ENCODE measurements at places on chromosomes 7 and 10. TPM values are rescaled to one million over a fixed set of nuclear protein-coding genes. Genes with fewer than 3 reads are reported as not detected.

- DNase-seq, result no peak
Measured at GRCh38 chr10:114310346-114310745, 71.3 kb downstream of the VWA2 start.

- DNase-seq, result no peak
Measured at GRCh38 chr10:80075781-80076180, 2.7 kb upstream of the TMEM254 start.

- peak; percentile 65 for DNase-seq
Measured at GRCh38 chr7:80136261-80137055, 1.8 kb downstream of the GNAI1 start.

The TIMM23 gene
- polyA plus RNA-seq, result 63.1 TPM

The TRPV5 gene
- 0.05 TPM for polyA plus RNA-seq

DNA sequence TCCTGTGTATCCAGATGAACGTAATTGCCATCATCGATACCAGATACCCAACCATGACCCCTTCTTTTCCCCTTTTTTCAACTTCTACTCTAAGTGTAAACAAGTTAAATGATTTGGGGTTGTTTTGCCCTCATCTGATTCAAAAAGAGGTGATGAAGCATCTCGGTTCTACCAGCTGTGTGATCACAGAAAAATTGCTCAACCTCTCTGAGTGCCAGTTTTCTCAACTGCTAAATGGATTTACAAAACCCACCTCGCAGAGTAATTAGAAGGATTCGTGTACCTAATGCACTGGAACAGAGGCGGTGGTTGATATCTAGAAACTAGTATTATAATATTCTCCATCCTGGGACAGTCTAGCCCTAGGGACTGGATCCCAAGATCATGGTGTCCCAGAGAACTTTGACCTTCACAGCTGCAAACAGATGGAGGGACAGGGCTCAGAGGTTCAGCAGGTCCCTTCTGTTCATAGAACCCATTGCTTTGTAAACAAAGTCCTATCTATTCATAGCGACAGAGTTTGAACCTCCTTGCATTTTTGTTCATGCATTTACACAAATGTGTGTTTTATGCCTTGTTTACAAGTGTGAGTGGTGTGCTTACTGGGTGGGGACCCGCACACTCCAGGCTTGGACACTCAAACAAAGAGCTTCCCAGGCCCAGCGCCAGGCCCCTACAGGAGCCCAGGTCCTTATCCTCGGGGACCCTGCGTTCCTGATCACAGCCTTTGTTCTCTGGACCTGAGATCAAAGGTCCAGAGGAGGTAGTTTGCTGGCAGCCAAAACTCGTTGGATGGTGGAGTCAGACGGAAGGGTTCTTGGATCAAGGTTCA is 46.4 kb downstream of the CALML3 start:
- no peak for DNase-seq

The LAMB4 gene
- 0.16 TPM for polyA plus RNA-seq

- DNase-seq, result no peak
Measured at GRCh38 chr10:76721891-76722505, 915.6 kb downstream of the KCNMA1 start.

The CALCR gene
- polyA plus RNA-seq, result 0.04 TPM

The SAMD9 gene
- 7.3 TPM for polyA plus RNA-seq

- peak; percentile 66 for DNase-seq
Measured at GRCh38 chr10:88095223-88095721, 231.8 kb downstream of the PTEN start.

GRCh38 chr10:114202812-114203211 is 23.7 kb downstream of the TDRD1 start:
- DNase-seq, result no peak

The PLXNA4 gene
- polyA plus RNA-seq, result 0.69 TPM

GRCh38 chr7:66503551-66504031 is 125.1 kb upstream of the KCTD7 start:
- DNase-seq, result no peak

DNA sequence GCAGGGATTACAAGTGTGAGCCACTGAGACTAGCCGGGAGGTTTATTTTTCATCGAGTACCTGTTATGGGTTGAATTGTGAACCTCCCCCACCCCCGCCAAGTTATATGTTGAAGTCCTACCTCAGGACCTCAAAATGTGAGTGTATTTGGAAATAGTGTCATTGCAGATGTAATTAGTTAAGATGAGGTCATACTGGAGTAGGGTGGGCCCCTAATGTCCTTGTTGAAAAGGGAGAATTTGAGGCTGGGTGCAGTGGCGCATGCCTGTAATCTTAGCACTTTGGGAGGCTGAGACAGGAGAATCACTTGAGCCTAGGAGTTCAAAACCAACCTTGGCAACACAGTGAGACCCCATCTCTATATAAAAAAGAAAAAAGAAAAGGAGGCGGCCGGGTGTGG is 10.8 kb upstream of the BAG3 start:
- no peak for DNase-seq

The NPTX2 gene
- 0.41 TPM for polyA plus RNA-seq

- DNase-seq, result peak; percentile 68
Measured at GRCh38 chr7:79282070-79282694, 171.3 kb downstream of the MAGI2 start.

GRCh38 chr10:47309408-47310089 is 9.6 kb downstream of the GDF10 start:
- DNase-seq, result no peak

DNA sequence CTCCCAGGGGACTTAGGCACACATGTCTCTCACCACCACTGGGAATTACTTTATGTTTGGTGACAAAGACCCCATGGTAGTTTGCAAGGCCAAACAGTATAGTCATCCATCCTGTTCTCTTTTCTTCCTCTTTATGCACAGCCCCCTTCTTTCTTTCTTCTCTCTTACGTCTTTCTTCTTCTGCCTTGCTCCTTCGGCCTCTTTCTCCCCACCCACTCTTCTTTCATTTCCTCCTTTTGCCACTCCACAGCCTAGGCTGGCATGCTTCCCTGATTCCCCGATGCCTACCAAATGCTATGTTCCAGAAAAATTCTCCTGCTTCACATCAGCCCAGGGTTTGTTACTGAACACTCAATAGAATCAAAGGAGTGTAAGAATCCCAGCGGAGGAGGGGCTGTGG is 62.4 kb upstream of the MKLN1 start:
- no peak for DNase-seq

- no peak for DNase-seq
Measured at GRCh38 chr10:68997211-68997610, 8.6 kb downstream of the KIFBP start.
